Eye (tissue), 1 donor: ENCODE measurements at places on chromosomes 11 and 22.

DNA sequence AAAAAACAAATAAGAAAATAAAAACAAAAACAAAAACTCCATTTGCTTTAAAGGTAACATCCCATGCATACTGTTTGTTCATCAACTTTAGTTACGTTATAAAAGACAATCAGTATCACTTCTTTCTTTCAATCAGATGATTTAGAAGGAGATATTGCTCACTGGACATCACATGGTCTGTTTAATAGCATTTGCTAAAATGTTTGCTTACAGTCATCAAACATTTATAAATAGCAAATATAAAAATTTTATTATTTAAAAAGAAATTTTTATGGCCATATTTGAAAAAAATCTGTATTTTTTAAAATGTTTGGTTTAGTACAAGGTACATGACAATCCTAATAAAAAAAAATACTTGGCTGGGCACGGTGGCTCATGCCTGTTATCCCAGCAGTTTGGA lies 22.6 kb downstream of the MMP26 start:
- no peak for DNase-seq

DNA sequence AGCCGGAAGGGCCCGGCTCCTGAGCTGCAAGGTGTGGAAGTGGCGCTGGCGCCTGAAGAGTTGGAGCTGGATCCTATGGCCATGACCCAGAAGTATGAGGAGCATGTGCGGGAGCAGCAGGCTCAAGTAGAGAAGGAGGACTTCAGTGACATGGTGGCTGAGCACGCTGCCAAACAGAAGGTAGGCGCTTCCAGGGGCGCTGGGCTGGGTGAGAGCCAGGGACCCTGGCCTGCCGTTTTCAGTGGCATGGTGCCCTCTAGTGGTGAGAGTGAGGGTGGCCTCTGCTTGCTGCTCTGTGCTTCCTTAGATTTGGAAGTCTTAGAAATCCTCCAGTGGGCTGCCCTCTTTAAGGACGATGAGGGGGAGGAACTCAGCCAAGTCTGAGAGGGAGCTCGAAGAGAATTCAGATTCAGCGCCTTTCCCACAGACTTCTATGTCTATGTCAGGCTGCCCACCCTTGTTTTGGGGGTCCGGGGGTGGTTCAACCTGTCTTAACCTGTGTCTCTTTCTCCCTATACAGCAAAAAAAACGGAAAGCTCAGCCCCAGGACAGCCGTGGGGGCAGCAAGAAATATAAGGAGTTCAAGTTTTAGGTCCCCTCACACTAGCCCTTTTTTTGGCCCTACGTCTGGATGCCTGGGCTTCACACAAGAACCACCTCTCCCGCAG lies 1.8 kb upstream of the PACS1 start:
- peak; percentile 92 for DNase-seq

DNA sequence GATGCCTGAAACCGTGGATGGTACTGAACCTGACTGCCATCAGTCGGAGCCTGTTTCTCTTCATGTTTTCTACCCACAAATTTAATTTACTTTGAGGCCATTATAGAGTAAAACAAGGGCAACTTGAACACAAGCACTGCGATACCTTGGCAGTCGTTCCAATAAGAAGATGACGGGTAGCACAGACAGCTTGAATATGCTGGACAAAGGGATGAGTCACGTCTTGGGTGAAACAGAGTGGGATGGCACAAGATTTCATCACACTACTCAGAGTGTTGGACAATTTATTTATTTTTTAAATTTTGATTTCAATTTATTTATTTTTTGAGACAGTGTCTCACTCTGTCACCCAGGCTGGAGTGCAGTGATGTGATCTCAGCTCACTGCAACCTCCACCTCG lies 5.7 kb downstream of the DIXDC1 start:
- no peak for DNase-seq

GRCh38 chr11:31828217-31828616 lies 17.1 kb upstream of the PAX6 start:
- DNase-seq: no peak

DNA sequence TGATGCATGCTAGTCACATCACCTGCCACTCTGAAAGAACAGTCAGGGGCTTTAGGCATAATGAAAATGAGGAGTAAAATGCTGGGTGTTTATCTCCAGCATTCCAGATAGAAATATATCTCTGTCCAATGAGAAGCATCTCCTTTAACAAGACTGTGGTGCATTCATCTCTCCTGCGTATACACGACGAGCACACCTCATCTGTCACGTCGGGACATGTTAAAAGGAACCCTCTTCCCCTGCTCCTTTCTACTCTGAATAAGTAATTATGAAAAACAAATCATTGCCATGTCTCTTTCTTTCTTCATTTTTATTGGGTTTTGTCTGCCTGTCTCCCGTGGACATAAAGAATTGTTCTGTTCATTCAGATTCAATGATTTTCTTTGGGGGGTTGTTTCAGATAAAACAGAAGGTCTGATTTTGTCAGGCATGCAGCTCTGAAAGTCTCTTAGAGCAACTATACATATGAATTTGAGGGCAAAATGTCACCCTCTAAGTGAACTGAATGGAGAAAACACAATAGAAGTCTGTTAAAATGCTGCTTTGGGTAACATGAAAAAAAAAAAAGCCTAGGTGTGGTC lies 195.0 kb downstream of the MAML2 start:
- no peak for DNase-seq

DNA sequence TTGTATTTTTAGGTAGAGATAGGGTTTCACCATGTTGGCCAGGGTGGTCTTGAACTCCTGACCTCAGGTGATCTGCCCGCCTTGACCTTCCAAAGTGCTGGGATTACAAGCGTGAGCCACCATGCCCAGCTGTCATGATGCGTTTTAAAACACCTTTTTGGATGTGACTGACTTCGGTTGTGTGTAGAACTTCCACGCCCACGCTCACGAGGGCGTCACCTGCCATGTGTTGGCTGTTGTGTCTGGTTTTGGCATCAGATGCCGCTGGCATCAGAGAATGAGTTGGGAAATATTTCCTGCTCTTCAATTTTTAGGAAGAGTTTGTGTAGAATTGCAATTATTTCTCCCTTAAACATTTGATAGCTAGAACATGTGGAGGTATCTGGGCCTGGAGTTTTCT lies 109.1 kb downstream of the KCNQ1 start:
- DNase-seq: no peak

DNA sequence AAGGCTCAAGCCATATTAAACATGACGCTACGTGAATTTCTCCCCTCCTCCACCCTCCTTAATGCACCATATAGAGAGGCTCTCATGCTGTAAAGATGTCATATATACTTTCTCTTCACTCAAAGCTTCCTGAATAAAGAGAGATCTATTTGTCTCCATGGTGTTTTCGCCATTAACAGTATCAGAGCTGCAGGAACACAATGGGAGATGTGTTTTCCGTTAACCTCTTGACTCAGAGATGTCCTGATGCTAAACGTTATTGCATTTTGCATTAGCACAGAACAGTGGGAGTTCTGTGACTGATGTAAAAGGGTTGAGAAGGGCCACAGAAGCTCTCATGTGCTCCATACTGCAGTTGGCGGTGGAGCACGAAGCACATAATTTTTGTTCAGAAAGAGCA lies 25.7 kb upstream of the BLID start:
- peak; percentile 18 for DNase-seq

GRCh38 chr11:7486098-7486780 lies 933 bp downstream of the OLFML1 start:
- no peak for DNase-seq

DNA sequence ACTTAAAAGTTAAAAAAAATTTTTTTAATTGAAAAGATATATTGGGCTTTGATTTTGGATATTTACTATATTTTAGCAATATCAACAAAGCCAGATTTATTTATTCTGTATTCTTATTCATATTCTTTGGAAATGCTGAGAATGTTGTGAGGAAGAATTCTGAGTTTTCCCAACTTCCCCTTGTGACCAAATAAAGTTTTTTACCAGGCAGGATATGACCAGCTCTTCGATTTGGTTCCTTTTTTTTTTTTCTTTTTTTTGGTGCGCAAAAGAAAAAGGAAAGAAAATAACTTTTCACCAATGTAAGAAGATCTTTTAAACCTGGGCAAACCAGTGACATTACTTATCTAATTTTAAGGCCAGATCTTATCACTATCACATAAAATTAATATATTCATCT lies 12.9 kb downstream of the TCP11L1 start:
- DNase-seq: no peak

DNA sequence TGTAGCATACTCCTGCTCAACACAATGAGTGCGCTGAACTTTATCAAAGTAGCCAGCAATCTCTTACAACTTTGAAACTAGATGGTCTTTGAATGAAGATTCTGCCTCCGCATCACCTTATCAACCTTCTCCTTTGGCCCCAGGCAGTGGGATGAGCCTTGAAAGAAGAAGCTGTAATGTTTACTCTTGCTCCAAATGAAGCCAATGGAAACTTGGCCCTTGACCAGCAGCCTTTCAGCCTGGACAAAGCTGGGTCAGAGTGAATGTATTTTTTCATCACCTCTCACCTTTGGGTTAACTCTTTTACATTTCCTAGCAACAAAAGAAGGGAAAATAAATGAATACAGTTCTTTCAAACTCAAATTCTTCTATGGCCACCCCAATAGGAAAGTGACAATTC lies 359.1 kb downstream of the KCNA4 start:
- DNase-seq: no peak

DNA sequence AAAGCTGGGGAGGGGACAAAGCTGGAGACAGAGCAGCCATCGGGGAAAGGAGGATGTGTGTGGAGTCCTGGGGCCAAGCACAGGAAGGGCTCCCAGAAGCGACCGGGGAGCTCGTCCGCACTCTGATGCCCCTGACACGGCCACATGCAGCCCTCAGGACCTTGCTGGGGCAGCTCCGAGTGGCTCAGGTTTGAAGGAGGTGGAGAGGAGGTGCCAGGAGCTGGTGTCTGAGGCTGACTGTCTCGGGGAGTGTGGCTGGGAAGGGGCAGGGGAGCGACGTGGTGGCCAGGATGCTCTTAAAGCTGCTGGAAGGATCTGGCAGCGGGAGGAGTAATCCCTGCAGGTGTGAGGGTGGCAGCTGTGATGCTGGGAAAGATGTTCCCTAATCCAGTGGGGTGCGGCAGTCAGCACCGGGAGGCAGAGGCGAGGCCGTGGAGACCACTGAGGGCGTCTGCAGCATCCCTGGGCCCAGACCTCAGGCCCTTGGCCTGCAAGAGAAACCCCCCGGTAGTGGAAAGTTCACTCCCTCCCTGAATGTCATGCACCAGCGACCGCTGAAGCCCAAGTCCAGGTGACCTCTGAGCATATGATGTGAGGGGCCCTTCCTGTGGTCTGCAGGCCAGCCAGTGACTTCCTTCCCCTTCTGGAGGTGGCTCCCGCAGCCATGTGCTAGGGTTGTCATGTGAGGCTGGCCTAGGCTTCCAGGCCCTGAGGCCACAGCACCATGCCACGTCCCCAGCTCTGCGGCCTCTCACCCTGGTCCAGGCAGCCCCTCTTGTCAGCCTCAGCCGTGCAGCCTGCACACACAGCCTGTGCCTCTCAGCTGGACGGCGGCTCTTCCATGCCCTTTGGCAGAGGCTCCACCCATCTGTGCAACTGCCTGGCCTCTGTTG lies 17.2 kb upstream of the CTSD start:
- DNase-seq: no peak

DNA sequence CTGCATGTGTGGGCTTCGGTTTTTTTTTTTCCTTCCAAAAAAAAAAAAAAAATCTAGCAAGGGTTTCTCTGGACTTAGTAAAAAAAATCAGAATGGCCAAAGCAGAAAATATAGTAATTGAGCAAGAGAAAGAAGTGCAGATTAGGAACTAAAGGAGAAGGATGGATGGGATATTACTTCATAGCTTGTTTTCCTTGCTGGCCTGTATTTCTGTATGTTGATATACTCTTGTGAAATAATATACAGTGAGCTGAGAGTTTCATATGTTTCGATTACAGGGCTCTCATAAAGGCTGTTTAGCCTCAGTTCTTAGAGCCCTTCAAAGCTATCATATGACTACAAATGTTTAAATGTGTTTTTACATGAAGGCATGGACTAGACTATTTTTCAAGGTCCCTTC lies 34.3 kb upstream of the NFRKB start:
- no peak for DNase-seq
